ENCODE measurements at places on chromosomes 11 and 22.

GRCh38 chr11:67194096-67194495 is 72.2 kb upstream of the GRK2 start:
- no peak for DNase-seq

GRCh38 chr22:32615874-32616564 is 141.4 kb downstream of the FBXO7 start:
- peak; percentile 44 for DNase-seq

DNA sequence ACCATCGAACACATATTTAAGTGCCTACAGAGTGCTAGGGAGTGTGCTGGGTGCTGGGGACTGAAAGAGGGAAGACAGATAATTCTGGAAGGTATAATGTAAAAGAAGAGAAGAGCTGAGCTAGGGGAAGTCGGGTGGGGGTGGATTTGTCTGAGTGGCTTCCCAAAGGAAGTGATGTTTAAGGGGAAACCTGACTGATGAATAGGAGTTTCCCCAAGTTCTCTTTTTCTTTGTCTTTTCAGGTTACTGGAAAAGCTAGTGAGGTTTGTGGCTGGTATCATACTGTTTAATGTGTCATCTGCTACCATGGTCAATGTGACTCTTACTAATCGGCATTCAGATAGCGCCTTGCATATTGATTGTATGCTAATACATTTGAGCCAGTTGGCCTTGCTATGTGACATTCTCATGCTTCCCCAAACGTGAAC is 151.6 kb upstream of the MTMR2 start:
- DNase-seq, result no peak

DNA sequence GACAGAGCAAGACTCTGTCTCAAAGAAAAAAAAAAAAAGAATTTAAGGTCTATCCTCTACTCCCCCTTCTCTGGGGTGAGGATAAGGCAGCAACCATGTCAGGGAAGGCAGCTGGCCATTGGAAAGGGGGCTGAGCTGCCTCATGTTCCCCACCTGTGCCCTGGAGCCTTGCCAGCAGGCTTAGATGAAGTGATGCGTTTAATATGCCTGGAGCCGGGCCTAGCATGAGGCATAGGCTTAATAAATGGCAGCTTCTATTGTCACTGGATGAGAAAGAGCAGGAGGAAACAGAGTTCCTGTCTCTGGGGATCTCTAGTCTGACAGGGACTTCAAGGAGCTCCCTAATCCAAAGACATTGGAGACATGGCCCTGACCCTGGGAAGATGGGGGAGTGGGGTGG is 3.2 kb upstream of the KCNE3 start:
- no peak for DNase-seq

DNA sequence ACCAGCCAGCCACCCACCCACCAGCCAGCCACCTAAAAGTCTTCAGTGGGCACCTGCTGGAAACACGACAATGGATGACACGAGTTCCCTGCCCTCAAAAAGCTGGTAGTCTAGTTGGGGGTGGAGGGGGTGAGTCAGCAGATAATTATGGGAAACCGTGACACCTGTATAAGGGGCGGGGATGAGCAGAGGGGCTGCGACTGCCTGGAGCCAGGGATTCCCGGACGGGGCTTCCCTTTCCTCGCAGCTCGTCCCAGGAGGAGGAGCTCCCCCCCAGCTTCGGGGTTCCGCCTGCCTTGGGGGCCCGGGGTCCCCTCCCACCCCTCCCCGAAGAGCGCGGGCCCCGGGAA is 2.3 kb upstream of the RTN4RL2 start:
- DNase-seq, result no peak

- DNase-seq, result peak; percentile 18
Measured at GRCh38 chr11:57662893-57663292, 5.0 kb upstream of the ZDHHC5 start.

- no peak for DNase-seq
Measured at GRCh38 chr11:20081336-20081735, 78.9 kb downstream of the DBX1 start.

GRCh38 chr11:70628855-70629844 is 230.8 kb downstream of the CTTN start:
- DNase-seq, result peak; percentile 34

DNA sequence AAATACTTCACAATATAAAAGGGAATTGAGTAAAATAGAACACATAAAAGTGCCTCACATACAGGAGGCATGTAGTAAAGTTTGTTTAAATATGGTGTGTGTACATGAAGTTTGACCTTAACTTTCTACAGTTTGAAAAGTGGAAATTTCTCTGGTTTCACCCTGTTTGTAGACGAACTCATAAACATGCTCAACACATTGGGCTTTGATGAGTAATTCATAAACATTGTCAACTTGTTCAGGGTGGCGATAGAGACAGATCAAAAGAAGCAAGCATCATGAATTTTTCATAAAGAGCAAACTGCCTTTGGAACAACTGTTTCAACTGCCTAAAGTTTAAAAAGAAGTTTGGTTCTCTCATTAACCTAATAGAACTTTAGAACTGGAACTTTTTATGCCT is 9.1 kb downstream of the SLN start:
- DNase-seq, result no peak

DNA sequence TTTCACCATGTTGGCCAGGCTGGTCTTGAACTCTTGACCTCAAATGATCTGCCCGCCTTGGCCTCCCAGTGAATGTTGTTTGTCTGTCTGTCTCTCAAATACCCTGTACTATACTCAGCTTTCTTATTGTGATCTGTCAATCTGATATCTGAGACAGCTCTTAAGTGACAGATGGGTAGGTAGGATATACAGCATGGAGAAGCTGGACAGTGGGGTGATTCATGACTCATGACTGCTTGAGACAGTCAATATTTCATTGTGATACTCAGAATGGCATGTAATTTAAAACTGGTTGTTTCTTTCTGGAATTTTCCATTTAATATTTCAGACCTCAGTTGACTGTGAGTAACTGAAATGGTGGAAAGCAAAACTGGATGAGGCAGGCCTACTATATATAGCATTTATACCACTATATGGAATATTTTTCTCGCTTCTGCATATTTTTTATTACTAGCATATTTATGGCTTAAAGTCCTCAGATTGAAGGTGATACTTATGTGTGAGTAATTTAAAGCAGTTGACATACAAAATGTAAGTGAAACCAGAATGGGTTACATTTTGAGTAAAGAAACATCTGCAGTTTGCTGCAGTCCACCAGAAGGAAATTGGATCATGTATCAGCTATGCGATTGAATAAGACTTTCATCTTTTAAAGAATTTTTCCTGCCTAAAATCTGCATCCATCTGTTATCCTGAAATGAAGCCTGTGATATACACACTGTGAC is 22.3 kb downstream of the ARHGAP42 start:
- no peak for DNase-seq

DNA sequence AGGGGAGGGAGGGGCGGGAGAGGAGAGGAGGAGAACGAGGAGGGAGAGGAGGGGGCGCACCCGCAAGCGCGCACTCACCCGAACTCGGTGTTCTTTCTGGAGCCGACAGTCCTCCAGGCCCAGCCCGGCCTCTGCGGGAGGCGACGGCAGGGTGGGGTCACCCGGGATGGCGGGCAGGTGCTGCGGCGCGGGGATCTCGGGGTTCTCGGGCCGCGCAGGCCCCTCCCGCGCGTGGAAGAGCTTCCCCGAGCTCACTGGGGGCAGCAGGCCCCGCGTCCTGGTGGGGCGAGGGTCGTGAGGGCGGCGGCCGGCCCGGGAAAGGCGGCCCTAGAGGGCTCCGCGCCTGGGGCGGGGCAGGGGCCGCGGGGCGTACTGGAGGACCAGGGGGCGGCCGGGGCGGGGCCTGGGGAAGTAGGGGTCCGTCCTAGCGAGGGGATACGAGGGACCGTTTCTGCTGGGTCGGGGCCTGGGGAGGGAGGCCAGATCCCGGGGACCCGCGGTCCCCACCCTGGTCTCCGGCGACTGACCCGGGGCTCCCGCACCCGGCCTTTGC is 5.2 kb downstream of the LMNTD2 start:
- DNase-seq, result no peak

DNA sequence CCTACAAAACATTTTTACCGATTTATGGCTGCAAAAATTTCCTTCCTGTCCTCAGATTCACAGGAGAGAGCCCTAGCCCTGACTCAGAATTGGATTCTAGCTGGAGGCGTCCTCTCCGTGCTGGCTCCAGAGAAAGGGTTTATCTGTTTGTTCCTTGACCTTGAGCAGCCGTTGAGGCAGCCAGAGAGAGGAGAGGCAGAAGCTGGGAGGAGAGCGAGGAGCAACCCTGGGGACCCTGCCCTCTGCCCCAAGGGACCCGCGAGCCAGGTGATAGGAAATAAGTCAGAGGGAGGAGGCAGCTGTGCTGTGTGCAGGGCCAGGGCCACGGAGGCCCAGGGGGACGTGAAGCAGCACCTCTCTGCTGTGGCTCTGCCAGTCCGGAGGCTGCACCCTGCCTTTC is 75.6 kb downstream of the IGLL1 start:
- peak; percentile 42 for DNase-seq

GRCh38 chr22:24183321-24184031 is 2.2 kb downstream of the SUSD2 start:
- DNase-seq, result no peak

GRCh38 chr22:17213976-17214375 is 5.3 kb downstream of the ADA2 start:
- peak; percentile 50 for DNase-seq

- DNase-seq, result no peak
Measured at GRCh38 chr11:65870706-65871681, 1.6 kb downstream of the EFEMP2 start.

- DNase-seq, result peak; percentile 17
Measured at GRCh38 chr22:39144101-39144767, 8.2 kb downstream of the CBX7 start.

DNA sequence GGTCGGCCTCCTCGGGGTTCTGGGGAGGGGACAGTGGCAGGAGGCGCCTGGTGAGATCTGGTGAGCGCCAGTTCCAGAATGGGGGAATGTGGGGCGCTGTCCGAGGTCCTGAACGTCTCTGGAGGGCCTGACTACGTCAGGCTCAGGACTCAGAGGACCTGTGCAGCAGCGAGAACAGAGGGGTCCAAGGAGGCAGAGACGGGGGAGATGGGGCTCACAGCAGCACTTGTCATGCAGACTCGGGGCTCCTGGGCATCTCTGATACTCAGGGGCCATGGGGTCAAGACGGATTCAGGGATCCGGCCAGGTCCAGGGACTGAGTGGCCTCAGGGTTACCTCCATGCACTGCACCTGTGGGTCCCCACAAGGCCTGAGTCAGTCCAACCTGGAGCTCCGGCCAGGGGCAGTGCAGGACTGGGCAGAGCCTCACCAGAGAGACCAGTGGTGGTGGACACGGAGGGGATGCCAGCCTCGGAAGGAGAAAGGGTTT is 92.2 kb downstream of the BRD1 start:
- DNase-seq, result peak; percentile 51

DNA sequence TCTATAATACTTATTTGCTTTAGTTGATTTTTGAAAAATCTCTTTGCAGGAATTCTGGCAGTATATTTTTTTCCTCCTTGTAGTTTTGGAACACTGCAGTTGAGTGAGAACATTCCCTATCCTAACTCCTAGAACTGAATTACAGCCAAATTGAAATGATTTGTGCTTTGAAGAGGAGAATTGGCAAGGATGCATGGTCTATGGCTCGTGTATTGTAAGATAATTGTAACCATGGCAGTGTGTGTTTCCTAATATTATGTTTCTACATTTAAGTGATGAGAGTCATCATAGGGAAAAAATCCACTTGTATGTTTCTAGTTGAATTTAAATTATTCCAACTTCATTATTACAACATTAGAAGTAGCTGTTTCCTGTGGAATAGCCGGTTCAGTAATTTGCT is 80.9 kb upstream of the MYO18B start:
- DNase-seq, result no peak

GRCh38 chr11:64834723-64835615 is 9.5 kb downstream of the CDC42BPG start:
- DNase-seq, result no peak

- DNase-seq, result no peak
Measured at GRCh38 chr11:32388871-32389770, 46.2 kb downstream of the WT1 start.

DNA sequence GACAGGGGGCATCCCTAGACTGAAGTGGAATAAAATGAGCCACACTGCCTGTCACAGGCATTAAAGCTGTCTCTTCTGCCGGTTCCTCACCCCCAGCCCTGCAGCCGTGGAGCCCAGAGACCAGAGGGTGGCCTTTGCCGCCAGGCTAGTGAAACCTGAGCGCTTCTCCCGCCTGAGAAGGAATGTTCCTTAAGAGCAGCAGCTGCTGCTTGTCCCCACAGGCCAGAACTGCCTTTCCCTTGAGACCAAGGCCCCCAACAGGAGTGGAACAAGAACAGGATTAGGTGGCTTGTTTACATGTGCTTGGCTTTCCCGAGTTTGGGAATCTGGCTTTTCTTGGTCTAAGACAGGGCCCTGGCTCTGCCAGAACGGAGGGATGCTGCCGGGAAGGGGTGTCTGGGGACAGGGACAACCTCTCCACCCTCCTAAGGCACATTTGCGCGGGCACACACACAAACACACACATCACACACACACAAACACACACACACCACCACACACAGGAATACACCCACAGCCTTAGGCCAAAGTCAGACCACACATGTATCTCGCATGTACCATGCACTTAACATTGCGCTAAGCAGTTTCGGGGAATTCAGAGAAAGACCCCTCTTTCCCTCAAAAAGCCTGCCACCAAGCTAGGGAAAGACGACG is 91.8 kb downstream of the FEZ1 start:
- DNase-seq, result peak; percentile 19

DNA sequence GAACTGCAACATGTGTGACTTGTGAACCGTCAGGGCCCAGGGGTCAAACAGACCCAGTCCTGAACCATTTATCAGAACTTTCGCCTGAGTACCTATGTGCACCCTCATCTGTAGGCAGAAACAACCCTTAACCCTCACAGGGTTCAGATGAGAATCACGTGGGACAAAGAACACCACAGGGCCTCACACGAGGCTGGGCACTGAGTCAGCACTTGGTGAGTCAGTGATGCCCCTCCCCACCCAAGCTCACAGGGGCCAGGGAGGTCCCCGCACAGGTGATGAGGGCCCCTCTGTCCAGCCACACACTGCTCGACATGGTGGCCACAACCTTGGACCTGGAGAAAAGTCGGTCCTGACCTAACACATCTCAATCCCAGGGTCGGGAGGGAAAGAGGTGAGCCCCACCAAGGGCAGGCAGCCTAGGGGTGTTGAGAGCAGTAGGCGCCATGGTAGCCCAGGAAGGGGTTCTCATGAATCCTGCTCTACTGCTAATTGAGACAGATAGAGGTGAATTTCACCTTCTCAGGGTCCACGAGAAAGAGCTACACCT is 176.4 kb downstream of the SHANK2 start:
- DNase-seq, result no peak

DNA sequence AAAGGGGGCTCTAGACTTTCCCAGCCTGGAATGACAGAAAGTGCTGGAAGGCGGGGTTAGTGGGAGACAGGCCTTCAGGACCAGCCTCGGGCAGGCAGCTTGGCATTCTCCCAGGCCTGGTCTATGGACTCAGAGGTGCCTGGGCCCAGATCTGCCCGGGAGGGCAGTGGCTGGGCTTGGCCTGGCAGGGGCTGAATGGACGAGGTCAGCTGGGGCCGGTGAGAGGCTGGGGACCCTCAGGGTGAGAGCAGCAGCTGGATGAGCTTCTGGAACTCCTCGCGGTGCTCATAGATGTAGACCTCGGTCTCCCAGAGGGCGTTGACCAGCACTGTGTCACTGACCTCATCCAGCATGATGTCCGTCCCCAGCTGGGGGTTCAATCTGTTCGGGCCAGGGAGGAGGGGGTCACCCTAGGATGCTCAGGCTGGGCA is 1.5 kb upstream of the BAIAP2L2 start:
- peak; percentile 48 for DNase-seq
